NCI-H345 (cell line): ENCODE measurements at places on chromosomes 3 and 15.

DNA sequence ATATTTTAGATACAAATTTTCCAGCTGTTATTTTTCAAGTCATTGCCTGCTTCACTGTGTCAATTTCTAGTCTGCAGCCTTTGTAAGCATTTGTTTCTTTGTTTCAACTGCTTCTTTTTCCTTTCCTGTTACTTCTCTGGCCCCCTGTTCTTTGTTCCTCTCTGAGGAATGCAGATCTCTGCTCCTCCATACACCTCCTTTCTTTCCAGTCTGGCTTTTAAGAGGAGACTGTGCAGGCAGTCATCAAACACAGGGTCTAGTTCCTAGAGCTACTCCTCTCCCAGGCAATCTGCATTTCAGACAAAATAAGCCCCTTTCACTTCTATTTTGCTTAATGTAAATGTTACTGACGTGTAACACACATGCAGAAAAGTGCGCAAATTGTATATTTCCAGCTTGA, 502.9 kb downstream of the PDCD6IP start:
- no peak for DNase-seq

DNA sequence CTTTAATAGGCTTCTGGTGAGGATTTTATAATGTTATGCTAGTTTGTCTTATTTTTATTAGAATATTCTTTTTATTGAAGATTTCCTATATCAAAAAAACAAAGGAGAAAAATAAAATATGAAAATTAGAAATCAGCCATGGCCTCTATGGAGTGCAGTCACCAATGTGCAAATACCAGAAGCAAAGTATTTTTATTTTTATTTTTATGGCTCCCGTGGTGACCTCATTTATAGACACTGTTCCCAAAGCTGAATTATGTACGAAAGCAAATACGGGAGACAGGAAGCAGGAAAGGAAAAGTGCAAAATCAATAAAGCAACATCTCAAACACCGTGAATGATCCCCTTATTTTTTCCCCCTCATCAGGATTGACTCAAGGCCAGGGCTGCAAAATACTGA, 35.1 kb downstream of the DAZL start:
- no peak for DNase-seq

DNA sequence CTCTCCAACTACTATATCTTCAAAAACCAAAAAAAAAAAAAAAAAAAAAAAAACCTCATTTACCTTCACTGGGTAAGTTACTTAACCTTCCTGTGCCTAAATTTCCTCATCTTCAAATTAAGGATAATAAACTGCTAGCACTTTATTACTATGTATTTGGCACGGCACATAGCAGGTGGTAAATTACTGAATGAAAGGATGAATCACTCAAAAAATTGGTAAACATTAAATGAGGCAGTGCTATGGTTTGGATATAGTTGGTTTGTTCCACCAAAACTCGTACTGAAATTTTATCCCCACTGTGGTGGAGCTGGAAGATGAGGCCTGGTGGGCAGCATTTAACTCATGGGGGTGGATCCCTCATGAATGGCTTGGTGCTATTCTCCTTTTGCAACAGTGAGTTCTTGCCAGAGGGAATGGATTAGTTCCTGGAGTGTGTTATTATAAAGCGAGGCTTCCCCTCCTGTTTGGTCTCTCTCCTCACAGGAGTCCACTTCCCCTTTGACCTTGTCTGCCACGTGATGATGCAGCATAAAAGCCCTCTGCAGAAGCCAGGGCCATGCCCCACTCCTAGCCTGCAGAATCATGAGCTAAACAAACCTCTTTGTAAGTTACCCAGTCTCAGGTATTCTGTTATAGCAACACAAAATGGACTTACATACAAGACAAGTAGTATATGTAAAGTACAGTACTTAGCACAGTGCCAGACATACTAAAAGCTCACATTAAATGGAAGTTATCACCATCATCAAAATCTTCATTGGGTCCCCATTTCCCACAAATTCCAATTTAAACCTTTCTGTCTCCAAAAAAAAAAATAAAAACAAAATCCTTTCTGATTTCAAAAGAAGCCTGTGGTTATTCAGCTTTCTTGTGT, 20.6 kb downstream of the DCUN1D1 start:
- no peak for DNase-seq

DNA sequence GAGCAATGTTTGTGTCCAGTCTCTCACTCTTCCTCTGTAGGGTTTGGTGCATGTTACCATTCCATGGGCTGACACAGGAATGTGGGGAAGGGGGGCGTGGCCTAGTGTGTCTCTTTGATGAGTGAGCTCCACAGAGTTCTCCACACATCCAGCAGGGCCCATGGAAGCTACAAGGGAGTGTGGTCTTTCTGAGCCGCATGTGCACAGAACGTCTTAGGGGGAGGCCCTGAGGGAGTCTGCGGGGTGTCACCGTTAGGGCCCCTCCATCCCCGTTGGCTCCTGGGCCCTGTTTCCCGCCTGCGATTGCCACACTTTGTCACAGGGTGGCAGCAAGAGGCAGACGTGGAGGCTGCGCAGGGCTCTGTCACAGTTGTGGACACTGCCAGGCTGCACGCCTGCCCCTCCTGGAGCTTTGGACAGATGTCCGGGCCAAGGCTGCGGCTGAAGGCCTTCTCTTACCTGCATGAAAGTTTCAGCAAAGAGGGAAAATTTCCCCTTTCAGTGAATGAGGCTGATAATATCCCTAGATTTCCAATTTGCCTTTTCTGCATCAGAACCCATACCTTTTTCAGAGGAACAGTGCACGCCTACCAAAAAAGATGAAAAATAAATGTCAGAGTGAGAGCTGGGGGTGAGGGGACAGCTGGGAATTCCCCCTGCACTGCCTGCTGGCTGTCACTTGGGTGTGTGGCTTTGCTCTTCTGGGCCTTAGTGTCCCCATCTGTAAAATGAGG, 24.3 kb downstream of the CACNA2D3 start:
- DNase-seq: peak; percentile 42

DNA sequence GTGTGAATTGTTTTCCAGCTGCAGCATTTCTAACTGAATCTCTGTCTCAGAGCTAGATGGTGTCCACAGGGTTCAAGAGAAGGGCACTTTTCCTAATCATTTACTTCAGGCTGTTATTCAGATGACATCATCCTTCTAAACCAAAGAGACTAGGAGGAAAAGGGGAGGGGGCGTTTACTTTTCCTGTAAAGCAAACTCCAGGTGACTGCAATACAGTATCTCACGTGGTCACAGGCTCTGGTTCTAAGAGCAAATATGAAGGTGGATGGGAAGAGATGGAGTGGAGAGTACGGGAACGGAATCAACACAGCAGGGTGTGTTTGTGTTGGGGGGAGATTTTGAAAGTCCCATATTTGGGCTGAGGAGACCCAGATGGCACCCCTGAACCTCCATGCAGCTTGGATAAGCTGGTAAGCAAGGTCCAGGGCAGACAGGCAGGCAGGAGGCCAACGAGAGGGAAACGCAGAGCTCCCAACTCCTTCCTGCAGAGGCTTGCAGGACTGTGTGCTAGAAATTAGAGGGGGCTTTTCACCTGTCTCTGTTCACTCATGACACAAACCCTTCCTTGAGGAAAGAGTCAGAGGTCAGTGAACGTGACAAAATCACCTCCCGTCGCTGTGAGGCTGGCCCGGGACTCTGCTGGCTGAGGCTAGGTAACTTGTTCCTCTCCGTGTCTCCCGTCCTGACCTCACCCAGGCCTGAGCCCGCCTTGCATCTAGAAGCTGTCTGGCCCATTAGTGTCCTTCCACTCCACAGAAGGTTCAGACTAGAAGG, 151.2 kb downstream of the OPA1 start:
- peak; percentile 95 for DNase-seq

- no peak for DNase-seq
Measured at GRCh38 chr3:106342386-106342785, 473.6 kb upstream of the CBLB start.

DNA sequence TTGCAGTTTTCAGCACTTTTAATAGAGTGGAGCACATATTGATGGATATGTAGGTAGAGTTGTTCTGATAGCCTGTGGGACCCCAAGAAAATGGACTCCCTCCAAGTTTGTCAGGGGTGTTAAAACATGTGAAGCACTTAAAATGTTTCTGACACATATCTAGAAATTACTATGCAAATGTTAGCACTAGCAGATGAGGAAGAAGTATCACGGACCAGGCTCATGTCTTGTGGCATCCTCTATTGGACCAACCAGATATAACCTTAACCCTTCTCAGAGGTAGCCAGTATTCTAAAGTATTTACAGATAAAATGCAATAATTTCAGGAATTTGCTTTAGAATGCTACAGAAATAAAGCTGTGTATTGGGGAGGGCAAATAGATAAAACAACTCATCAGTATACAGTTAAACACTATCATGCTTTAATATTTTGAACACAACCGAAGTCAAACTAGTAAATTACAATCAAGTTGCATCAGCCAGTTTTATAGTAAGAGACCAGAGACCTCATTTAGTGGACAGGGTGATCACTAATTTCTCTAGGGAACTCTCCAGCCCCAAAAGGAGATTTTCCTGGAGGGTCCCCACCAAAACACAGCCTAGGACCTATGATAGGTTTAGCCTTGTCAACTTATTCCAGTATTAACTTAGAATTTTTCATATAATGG, 57.2 kb upstream of the FBN1 start:
- no peak for DNase-seq

DNA sequence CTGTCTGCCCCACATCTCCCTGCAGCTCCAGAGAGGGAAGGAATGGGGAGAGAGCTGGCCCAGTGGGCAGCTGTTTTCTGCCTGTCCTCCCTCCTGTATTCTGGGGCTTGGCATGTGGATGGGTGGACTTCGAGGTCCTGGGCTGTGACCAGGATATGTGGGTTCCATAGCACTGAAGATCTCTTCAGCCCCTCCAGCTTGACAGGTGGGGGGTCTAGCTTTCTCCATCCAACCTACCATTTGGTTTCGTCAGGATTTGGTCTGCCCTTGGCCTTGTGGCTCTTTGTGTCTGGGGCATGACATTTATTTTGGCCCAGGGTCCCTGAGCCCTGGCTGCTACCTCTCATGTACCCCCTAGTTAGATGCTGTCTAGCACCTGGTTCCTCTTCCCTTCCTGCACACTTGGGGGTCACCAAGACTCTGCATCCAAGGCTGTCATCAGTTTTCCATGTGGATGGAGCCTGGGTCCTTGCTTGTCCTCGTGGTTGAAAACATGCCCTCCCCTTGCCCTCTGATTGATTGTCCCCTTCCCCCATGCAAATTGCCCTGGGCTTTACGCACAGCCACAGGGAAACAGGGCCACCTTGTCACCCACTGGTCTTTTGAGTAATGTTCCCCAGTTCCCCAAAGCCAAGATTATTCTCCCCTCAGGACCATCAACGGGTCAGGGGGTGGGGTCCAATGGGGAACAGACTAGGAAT, 3.2 kb downstream of the EPHB3 start:
- no peak for DNase-seq

DNA sequence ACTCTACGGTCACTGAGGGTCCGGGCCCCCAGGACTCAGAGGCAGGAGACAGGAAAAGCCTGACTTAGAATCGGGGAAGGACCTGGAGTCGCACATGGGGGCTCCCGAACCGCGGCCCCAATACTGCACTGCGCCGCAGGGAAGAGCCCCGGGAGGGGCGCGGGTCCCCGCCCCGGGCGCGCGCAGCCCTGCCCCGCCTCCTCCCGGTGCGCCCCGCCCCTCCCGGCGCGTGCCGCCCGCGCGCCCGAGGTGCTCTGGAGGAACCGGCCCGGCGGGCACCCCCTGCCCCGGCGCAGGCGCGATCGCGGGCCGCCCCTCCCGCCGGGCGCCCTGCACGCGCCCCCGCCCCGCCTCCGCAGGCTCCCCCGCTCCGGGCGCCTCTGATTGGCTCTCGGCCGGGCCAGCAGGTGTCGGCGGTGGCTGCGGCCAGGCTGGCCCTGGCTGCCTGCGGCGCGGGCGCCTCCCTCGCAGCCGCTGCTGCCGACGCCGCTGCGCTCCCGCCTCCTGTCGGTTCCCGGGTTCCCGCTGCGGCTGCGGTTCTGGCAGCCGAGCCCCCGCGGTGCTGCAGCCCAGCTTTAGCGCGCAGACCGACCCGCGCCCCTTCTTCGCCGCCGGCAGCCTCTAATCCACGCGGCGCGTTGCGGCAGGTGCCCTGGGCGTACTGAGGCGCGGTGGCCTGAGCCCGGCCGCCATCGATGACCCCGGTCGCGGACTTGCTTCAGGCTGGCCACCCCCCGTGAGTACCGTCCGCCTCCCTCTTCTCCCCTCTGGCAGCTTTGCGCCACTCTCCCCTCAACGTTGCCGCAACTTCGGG, at the start of gene MYRIP:
MYRIP (plus strand) TSS at position 429 of the 814 bp plus-strand sequence. CDS start 91,208 bp downstream, outside the sequence.
- DNase-seq: peak; percentile 85
